Activated CD4-positive, CD25-positive, alpha-beta regulatory T cell treated with anti-CD3 and anti-CD28 coated beads, Interleukin-2, amount 50 U/mL, for 72 hours (primary cell): ENCODE measurements at places on chromosomes 5 and 9.
A peak's percentile ranks its signal among the peaks of the same experiment; 100 is the strongest.

GRCh38 chr9:108750661-108751215 lies 105.0 kb downstream of the ACTL7B start:
- DNase-seq, result no peak

DNA sequence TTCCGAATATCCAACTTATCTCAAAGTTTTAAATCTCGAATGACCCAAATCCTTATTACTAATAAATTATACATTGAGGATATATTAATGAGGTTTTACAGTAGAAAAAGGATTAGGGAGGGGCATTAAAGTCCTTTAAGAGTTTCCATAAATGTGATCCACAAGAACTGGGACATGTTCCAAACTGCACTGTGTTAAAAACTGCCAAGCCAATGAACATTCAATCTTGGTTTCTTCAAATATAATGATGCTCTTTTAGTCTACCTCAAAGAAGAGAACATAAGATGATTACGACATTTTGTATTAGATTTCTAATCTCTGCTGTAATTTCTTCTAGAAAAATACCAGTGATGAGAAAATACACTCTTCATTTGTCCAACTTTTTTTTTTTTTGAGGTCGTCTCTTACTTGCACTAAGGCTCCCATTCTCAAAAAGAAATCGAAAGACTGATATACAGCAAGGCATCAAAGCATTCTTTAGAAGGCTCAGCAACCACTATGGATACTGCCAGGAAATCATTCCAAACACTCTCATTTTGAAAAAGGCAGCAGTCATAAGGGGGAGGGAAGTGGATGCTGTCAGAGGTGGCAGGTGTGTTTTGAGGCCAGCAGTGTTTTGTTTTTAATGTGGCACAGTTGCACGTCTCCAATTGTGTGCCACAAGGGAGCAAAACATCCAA lies 1.7 kb downstream of the PTAR1 start:
- no peak for DNase-seq

- no peak for DNase-seq
Measured at GRCh38 chr9:5586391-5586802, 42.5 kb upstream of the RIC1 start.

GRCh38 chr9:28984016-28984415 lies 1410.7 kb upstream of the C9orf72 start:
- DNase-seq, result no peak

DNA sequence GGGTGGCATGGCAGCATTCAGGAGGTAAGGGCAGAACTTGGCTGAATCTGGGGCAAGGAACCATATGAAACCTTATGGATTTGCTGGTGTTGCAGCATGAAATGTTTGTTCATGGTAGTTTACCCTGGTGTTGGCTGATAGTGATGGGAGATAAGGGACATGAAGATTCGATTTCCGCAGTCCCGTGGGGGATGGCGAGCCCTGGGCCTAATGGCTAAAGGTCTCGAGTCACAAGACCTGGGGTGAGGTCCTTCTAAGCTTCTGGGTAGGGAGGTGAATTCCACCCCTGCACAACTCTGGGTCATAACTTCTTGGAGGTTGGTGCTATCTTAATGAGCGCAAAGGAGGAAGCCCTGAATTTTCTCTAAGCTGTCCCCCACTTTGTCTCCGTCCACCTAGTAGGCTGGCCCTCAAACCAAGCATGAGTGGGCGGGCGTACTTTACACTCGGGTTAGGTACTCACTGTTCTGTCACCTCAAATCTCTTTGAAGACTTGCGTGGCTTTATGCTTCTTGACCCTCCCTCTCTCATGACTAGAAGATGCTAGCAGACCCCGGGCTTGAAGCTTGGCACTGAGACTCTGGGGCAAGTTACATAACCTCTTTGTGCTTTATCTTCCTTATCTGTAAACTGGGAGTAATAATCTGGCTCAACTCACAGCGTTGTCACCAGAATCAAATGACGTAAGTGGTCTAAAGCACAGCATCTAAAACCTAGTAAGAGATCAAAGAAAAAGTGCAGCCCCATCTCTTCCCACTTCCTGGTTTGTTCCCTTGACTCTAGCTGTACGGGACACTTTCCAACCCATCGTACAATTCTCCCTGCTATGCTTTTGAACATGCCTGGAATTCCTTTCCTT lies 72.5 kb downstream of the BASP1 start:
- no peak for DNase-seq

GRCh38 chr5:142056816-142057696 lies 44.2 kb upstream of the GNPDA1 start:
- no peak for DNase-seq

- DNase-seq, result no peak
Measured at GRCh38 chr9:128503870-128504269, 649 bp upstream of the GLE1 start.

DNA sequence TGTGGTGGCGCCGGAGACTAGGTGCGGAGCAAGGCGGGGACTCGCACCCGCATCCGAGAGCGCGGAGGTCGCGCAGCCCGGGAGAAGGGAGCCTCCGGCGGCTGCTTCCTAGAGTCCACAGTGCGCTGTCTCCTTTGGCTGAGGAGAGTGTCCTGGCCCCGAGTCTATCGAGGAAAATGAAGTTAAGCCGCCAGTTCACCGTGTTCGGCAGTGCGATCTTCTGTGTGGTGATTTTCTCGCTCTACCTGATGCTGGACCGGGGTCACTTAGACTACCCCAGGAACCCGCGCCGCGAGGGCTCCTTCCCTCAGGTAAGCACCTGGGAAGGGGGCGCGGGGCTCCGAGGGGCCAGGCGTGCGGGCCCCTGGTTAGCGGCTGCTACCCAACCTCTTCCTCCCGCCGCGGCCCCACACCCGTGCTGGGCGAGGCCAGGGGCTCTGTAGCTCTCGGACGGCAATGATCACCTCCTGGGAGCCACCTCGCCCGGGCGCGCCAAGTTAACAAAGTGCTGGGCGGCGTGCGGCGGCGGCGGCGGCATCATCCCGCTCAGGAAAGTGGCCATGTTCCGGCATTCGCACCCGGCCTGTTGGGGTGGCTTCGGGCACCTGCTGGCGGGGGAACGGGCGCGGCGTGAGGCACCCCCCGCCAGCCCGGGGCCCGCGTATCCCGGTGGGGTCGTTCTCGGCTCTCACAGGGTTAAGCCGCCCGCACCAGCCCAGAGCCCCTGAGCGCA lies 681 bp downstream of the MAN2A1 start:
- DNase-seq, result peak; percentile 64

DNA sequence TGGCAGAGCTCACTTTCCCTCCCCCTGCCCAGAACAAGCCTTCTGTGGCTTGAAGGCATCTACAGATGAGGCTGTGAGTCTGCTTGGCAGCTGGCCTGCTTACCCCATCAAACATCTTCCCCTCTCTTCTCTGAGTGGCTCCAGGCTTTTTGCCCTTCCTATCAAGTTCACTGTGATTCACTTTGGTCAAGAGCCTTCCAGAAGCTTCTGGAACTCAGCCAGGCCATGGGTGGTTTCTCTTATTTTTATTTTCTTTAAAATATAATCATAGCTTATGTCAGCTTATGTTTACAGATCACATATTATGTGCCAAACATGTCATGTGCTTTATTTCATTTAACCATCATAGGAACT lies 267.0 kb downstream of the SEC61B start:
- DNase-seq, result no peak
